Activated CD4-positive, alpha-beta T cell treated with anti-CD3 and anti-CD28 coated beads, Interleukin-2, Interleukin-4, amounts not matched to agents 100 ng/mL and 50 ng/mL, durations not matched to agents 16 hours and 8 hours (primary cell): ENCODE measurements at places on chromosomes 13 and 19.

DNA sequence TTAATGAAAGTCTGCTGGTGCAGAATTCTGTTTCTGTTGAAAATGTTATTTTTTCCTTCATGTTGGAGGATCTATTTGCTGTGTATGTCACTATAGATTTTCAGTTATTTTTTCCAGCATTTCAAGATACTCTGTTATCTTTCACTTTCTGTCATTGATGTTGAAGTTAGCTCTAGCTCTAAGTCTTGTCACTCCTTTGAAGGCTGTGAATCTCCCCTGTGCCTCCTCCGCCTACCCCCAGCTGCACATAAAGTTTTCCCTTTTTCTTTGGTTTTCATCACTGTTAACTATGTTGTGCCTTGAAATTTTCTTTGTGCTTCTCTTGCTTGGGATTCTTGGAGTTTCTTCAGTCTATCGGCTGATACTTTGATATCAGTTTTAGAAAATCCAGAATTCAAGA is 20.8 kb downstream of the URI1 start:
- no peak for DNase-seq

GRCh38 chr13:40657951-40658350 is 8.5 kb downstream of the FOXO1 start:
- DNase-seq: no peak

DNA sequence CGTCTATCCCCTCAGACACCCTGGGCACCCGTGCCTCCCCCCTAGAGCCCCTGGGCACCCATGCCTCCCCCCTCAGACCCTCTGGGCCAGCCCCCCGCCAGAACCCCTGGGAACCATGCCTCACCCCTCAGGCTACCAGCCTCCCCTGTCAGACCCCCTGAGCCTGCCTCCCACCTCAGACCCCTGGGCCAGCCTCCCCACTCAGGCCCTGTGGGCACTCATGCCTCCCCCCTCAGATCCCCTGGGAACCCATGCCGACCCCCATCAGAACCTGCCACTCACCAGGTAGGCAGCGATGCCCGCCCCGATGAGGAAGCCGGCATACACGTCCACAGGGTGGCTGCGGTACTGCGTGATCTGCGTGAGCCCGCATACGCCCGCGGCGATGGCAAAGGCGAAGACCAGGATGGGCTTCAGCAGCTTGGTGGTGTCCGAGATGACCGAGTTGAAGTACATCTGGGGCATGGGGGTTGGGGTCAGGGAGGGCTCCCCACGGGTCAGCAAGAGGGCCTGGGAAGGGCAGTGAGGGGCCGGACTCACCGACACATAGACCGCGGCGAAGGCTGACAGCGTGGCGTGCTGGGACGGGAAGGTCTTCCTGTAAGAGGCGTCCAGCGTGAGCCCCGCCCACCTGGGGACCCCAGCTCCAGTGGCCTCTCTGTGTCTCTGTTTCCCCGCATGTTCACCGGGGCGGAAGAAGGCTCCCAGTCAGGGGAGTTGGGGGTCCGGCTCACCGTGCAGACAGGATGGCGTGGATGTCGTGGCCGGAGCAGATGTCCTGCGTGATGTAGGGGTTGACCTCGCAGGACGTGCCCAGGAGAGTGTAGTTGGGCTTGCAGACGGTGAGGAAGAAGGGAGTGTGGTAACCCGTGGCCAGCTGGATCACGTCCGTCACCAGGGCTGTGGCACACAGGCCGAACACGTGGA is 7.3 kb downstream of the PLPPR3 start:
- no peak for DNase-seq

- DNase-seq: peak; percentile 64
Observed at GRCh38 chr19:46713781-46714443, 3.0 kb downstream of the PRKD2 start.

DNA sequence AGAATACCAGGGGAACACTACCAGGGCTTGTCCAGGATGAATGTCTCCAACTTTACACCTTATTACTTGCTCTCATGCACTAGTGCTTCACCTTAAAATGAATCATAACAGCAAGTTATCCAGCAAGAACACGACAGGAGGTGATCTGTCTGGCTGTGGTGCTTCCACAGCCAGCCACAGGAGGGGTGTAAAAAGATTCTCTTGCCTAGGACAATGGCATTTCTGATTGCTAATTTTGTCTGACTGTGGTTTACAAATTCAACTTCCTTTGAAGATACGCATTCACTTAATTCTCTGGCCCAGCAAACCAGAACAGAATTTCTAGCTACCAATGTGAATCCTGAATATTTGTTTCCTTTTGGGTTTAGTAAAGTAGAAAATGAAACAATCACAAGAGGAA is 23.1 kb upstream of the COG3 start:
- DNase-seq: peak; percentile 54

GRCh38 chr13:111480503-111480902 is 160.1 kb downstream of the TEX29 start:
- no peak for DNase-seq

GRCh38 chr13:51557875-51558612 is 26.2 kb upstream of the WDFY2 start:
- DNase-seq: peak; percentile 34

GRCh38 chr13:94239135-94239534 is 240.3 kb downstream of the DCT start:
- peak; percentile 36 for DNase-seq

DNA sequence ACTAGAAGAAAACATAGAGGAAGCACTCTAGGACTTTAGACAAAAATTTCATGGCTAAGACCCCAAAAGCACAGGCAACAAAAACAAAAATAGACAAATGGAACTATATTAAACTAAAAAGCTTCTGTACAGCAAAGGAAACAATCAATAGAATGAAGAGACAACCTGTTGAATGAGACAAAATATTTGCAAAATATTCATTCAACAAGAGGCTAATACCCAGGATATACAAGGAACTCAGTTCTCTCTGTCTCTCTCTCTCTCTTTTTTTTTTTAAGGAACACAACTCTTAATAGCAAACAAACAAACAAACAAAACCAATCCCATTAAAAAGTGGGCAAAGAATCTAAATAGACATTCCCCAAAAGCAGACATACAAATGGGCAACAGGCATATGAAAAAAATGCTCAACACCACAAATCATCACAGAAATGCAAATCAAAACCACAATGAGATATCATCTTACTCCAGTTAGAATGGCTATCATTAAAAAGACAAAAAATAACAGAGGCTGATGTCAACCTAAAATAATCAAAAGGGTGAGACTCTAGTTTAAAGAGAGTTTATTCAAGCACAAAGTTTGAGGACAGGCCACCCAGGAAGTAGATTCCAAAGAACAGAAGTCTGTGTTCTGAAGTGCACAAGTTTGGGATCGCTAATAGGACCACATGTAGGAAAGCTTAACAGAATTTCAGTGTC is 27.1 kb upstream of the SLC7A9 start:
- no peak for DNase-seq

DNA sequence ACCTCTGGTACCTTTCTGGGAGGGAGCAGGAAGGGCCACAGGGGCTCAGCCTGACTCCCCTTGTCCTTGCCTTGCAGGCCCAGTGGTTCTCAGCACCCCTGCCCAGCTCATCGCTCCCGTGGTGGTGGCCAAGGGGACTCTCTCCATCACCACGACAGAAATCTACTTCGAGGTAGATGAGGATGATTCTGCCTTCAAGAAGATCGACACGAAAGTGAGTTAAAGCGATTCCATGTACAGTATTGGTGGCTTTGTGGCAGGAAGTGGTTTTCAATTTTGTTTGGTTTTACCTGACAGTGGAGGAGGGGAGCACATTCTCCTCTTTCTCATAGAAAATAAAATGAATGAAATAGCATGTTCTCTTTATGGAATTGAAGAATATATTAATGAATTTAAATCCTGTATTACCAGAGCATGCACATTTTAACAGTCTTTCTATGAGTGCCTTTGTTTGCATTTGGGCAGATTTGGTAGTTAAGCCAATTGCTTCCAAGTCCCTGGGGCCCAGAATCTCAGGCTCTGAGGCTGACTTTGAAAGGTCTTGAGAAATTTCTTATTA is 4.1 kb downstream of the MAB21L1 start:
- no peak for DNase-seq

- no peak for DNase-seq
Observed at GRCh38 chr19:30804751-30805150, 432.6 kb downstream of the ZNF536 start.

GRCh38 chr19:32403291-32403995 is 2.1 kb upstream of the DPY19L3 start:
- DNase-seq: no peak

- peak; percentile 44 for DNase-seq
Observed at GRCh38 chr19:50794074-50794875, 4.1 kb downstream of the ACP4 start.

DNA sequence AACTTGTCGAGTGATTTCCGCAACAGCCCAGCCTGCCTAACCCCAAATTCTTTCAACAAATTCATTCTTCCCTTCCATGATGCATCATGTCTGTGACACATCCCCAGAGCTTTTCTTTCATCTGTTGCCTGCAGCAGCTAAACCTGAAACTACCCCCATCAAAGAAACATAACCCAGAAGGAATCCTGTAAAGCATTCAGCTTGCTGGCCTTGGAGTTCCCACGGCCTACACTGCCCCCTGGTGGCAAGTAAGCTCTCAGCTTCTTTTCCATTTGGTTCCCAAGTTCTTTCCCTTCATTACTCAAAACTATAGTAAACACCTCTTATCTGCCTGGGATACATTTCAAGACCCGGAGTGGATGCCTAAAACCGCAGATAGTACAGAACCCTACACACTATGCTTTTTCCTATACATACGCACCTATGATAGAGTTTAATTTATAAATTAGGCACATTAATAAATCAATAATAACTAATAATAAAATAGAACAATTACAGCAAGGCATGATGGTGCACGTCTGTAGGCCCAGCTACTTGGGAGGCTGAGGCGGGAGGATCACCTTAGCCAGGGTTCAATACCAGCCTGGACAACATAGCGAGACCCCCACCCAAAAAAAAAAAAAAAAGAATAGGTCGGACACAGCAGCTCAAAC is 7.4 kb downstream of the ETHE1 start:
- peak; percentile 80 for DNase-seq

- DNase-seq: peak; percentile 6
Observed at GRCh38 chr13:27476943-27477703, 26.8 kb upstream of the MTIF3 start.

- DNase-seq: no peak
Observed at GRCh38 chr13:89490661-89491060, 1819.5 kb downstream of the SLITRK5 start.

- DNase-seq: no peak
Observed at GRCh38 chr13:35693134-35693784, 216.8 kb upstream of the MAB21L1 start.

DNA sequence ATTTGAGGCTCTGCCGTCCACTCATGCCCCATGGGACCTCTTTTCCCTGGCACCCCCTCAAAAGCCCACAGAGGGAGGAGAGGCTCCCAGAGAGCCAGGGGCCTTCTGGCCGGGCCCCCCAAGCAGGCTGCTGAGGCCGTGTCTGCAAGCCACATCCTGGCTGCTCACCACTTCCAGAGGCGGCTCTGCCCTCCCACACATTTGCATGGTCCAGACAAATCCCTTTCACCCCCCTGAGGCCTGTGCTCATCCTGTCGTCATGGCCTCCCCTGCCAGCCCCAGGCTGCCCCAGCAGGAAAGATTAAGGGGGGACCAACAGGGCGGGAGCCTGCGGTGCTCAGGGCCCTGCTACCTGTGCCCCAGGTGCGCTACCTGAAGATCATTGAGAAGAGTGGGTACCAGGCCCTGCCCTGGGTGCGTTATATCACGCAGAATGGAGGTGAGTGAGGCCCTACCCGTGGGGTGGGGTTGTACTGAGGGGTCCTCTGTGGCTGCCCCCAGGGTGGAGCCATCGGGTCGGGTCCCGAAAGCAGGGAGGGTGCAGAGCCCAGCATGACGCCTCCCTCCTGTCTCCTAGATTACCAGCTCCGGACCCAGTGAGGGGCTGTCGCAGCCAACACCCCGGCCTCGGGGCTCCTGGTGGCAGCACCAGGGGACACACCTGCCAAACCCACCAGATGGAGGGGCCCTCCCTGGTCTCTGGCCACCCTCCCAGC is 36.3 kb downstream of the AP1M1 start:
- no peak for DNase-seq

GRCh38 chr19:19578252-19578651 is 40.2 kb downstream of the CILP2 start:
- no peak for DNase-seq
